A549 treated with AZD2906 at 1 μM for 4 hours (cell line): ENCODE measurements at places on chromosomes 4 and X. TPM values are rescaled to one million over a fixed set of nuclear protein-coding genes. Genes with fewer than 3 reads are reported as not detected.

The TLR2 gene
- 0.57 to 0.86 TPM (median 0.79 TPM) in 5 replicates for total RNA-seq

The MTNR1A gene
- 0.50 to 0.93 TPM (median 0.69 TPM) in 5 replicates for total RNA-seq

The NR3C2 gene
- total RNA-seq, result 0.01 TPM in 1 of 5 replicates, not detected in the others

The CDKL2 gene
- total RNA-seq, result 0.53 to 0.90 TPM (median 0.82 TPM) in 5 replicates

The CAPN6 gene
- not detected in 5 replicates for total RNA-seq

The FRMD7 gene
- not detected in 5 replicates for total RNA-seq

The MOB1B gene
- total RNA-seq, result 4.3 to 7.0 TPM (median 5.4 TPM) in 5 replicates

The SSX2B gene
- total RNA-seq, result not detected in 5 replicates

The AREG gene
- 21.5 to 26.2 TPM (median 22.4 TPM) in 5 replicates for total RNA-seq

The PDZD4 gene
- total RNA-seq, result 3.0 to 3.7 TPM (median 3.5 TPM) in 5 replicates

The IL2 gene
- not detected in 5 replicates for total RNA-seq

The BCAP31 gene
- total RNA-seq, result 372 to 463 TPM (median 375 TPM) in 5 replicates

The CNKSR2 gene
- total RNA-seq, result 1.6 to 2.6 TPM (median 2.1 TPM) in 5 replicates

The MEPE gene
- total RNA-seq, result not detected in 5 replicates

The CC2D2A gene
- 11.3 to 14.0 TPM (median 12.1 TPM) in 5 replicates for total RNA-seq

The SLC4A4 gene
- 0.97 to 1.8 TPM (median 1.4 TPM) in 5 replicates for total RNA-seq

The ADAMTS3 gene
- 0.01 TPM in 1 of 5 replicates, not detected in the others for total RNA-seq

The GPM6B gene
- 0.24 to 0.61 TPM (median 0.39 TPM) in 5 replicates for total RNA-seq

The C4orf51 gene
- total RNA-seq, result not detected in 5 replicates

The GEMIN8 gene
- total RNA-seq, result 8.0 to 10.5 TPM (median 9.9 TPM) in 5 replicates
